ENCODE measurements at places on chromosomes 2 and 18.

DNA sequence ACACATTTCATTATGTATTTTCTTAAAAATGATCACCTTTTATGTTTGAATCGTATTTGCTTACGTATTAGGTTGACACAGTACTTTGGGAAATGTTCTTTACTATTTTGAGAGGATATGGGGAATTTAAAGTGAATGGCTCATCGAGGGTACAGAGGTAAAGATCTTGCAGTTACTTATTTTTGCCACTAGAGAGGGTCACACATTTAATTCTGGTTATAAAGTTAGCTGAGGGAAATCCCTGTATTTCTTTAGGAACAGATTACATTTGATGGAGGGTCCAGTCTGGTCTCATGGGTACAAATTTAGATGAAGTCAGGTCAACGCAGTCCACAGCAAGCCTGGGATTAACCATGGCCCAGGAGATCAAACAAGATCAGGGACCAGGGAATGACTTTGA is 24.5 kb downstream of the DYNC2LI1 start:
- no peak for DNase-seq

DNA sequence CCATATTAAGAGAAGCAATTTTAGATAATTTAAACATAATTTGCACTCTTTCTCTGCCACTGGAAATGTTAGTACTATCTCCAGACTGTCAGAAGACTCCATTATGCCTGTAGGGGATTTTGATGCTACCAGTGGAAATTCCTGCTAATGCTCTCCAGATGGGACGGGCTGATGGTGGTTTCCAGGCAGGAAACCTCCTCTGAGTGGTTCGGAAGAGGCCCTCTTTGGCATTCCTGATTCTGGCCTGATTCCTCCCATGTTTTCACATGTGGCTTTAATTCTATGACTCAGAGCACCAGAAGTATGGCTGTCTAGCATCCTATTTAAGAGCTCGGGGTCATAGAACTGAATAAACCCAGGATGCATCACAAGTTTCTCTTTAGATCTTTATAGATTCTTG is 70.9 kb upstream of the ST6GAL2 start:
- no peak for DNase-seq

GRCh38 chr18:50338122-50338521 is 36.7 kb upstream of the SKA1 start:
- DNase-seq, result no peak

DNA sequence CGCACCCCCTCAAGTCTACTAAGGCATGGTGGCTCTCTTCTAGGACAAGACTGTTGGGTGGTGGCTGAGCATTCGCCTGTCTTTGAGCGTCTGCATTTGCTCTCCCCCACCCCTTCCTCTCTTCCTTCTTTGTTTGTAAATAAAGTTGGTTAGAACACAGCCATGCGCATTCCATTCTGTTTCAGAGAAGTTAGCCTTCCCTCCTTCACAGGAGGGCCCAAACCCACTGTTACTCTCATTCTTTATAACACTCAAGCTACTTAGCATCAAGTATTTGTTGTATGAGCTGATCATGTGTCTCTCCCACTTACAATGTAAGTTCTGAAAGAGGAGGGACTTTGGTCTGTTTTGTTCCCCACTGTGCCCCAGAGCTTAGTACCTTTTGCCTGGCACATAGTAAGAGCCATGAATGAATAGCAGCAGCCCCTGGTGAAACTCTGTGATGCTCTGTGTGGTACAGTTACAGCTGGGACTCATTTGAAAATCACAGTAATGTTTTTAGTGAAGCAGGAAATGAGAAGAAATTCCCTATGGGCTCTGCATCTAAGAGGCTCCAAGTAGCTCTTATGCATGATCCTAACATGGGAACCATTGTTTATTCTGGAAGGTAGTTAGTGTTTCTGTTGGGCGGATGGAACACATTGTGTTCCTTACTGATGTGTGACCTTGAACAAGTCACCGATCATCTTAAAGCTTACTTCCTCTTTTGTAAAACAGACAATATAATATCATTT is 7.7 kb downstream of the MGAT5 start:
- DNase-seq, result no peak

- DNase-seq, result peak; percentile 10
These were observed 69.7 kb upstream of the KCNE4 start for GRCh38 chr2:222982010-222982908.

GRCh38 chr2:174335988-174336500 is 1.3 kb downstream of the SP9 start:
- DNase-seq, result no peak

GRCh38 chr18:63199743-63200241 is 119.8 kb downstream of the BCL2 start:
- no peak for DNase-seq

Measured in Panc1 (cell line).